ENCODE measurements at places on chromosomes 3 and 15.

DNA sequence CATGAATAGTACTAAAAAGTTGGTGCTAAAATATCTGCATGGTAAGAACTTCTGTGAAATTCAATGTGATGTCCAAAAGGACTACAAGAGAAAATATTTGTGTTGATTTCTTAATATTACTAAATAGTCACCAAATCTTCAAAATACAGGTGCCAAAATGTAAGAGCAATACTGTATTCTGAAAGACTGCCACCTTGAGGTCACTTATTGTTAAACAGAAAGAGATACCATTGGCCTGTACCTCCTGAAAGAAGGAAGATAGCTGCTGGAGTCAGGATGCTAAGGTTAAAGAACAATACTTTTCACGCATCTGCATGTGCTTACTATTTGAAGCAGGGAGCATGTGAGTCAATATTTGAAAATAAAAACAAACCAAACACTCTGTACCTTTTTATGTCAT lies 72.0 kb upstream of the LSAMP start:
- no peak for DNase-seq

- no peak for DNase-seq
Observed at GRCh38 chr3:115074502-115074901, 72.6 kb downstream of the ZBTB20 start.

GRCh38 chr3:11720917-11721411 lies 77.2 kb upstream of the VGLL4 start:
- DNase-seq, result no peak

DNA sequence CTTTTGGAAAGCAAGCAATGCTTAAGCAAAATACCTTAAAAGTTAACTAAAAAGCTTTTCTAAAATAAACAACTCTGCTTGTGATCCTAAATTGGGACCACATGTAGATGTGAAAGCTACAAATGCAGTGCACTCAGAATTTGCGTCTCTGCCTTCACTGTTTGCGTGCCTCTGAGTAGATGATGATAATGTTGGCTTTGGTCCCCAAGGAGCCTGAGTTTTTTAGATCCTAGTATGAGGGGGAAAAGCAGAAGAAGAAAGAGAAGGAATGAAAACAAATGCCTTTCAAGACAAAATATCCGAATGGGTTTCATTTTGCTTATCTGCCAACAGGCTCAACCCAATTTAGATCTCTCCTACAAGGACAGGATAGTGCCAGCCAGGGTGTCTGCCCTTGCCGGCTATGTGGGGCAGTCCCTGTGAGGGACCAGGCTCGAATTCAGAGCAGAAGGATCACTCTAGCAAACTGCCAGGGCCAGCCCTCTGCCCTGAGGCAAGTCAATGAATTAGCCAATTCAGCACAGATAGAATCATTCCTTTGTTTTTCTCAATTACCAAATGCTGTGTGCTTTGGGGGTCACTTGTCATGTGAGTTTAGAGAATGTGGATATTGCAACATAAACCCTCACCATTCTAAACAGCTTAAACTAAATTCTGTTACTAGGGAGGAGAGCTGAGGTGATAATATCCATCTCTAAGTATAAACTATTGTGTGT lies 28.5 kb downstream of the SCG5 start:
- DNase-seq, result no peak

- peak; percentile 40 for DNase-seq
Observed at GRCh38 chr3:48241796-48242455, 1.0 kb downstream of the ZNF589 start.

GRCh38 chr3:64728428-64728827 lies 40.6 kb upstream of the ADAMTS9 start:
- DNase-seq, result no peak

- DNase-seq, result no peak
Observed at GRCh38 chr3:126773783-126774182, 69.7 kb downstream of the CHCHD6 start.

- no peak for DNase-seq
Observed at GRCh38 chr3:52854013-52854412, 19.2 kb upstream of the MUSTN1 start.

GRCh38 chr15:34795267-34796081 lies at the start of gene ACTC1:
Gene ACTC1, minus strand, starts transcription at chr15:34795549. Its CDS starts 741 bp downstream, at chr15:34794808.
- DNase-seq, result peak; percentile 17

GRCh38 chr3:116974702-116975101 lies 265.1 kb downstream of the TUSC7 start:
- no peak for DNase-seq

GRCh38 chr3:4495294-4496086 lies 2.3 kb downstream of the ITPR1 start:
- no peak for DNase-seq

DNA sequence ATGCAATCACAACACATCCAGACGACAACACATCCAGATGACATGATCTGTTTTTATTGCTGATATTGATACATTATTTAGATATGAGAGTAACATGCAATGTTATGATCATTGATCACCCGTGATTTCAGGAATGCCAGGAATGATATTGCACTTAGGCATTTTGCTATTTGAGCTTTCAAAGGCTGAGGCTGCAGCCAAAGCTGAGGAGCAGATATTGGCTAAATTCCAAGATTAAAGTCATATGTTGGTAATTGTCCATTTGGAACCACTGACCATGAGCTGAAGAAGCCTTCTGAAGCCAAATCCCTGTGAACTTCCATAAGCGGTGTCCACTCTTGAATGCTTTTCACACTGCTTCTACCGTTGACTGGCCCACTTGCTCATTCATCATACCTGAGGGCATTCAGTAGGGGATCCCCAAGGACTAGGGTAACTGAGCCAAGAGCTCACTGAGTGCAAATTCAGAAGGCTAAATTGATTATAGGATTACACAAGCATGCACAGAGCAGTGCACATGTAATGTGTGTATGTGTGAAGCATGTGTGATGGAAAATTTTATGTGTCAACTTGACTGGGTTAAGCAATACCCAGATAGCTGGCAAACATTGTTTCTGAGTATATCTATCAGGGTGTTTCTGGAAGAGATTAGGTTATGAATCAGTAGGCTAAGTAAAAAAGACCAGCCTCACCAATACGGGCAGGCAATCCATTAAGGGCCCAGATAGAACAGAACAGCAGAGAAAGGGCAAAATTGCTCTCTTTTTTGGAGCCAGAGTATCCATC lies 92.1 kb upstream of the PLAAT1 start:
- no peak for DNase-seq

- no peak for DNase-seq
Observed at GRCh38 chr3:191499307-191500080, 38.5 kb downstream of the PYDC2 start.

DNA sequence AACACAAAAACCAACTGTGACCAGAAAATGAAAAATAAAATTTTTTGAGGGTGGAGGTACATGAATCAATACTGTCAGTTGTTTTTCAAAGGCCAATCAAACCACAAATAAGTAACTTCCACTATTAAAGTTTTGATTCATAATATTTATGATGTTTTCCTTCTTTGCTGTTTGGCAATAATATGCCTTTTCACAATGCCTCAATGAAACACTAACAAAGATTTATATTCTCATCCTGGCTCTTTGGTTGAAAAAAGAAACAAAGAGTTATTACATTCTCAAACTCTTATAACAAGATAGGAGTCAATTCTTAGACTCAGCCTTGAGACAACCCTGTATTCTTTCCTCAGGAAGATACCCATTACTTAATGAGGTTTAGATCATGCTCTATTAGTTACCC lies 63.1 kb downstream of the C3orf70 start:
- DNase-seq, result no peak

GRCh38 chr15:80970018-80970657 lies 19.5 kb downstream of the MESD start:
- DNase-seq, result peak; percentile 75

DNA sequence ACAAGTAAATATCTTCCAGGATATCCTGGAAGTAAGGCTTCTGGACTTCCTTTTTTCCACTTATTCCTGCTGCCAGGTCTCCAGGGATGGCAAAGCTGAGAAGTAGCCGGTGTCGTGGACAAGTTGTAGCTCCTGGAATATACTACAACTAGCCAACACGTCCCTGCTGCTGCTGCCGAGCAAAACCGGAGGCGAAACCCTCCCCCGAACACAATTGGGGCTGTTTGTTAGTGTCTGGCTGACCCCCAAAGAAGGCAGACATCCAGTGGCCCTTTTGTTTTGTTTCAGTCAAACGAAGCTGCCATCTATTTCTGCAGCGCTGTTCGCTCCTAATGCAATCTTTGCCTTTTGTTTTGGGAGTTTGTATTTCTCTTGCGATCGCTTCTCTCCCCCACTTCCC lies 45.3 kb upstream of the EIF5A2 start:
- DNase-seq, result no peak
